ENCODE measurements at places on chromosomes 2 and 18.

DNA sequence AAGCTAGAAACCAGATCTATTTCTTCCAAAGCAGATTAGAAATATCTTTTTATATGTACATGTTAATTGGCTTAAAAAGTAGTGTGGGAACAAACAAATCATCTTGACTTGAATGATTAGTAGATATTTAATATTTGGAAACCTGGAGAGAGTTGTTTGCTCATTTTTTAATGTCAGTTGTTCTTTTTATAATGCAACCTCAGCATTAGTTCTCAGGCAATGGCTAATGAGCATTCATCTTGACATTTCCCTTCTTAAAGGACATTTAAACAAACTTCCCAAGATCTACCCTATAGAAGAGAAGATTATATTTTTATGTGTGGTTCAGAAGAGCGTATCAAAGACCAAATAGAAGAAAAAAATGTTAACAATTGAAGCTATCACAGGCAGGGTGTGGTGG lies 334.0 kb downstream of the CTNNA2 start:
- DNase-seq = no peak

DNA sequence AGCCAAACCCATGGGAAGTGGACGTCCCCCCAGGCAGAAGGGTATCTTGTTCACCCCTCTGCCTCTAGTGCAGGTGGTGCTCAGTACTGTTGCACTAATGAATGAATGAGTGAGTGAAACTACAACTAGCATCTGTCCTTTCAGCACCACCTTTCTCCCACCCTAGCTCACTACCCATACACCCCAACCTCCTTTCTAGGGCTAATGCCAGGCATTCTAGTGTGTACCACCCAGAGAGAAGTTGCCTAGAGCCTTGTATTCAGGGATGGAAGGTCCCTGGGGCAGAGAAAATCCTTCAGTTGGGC lies 22.5 kb downstream of the CCT7 start:
- no peak for DNase-seq

GRCh38 chr18:51251625-51252024 lies 54.1 kb upstream of the MEX3C start:
- no peak for DNase-seq

DNA sequence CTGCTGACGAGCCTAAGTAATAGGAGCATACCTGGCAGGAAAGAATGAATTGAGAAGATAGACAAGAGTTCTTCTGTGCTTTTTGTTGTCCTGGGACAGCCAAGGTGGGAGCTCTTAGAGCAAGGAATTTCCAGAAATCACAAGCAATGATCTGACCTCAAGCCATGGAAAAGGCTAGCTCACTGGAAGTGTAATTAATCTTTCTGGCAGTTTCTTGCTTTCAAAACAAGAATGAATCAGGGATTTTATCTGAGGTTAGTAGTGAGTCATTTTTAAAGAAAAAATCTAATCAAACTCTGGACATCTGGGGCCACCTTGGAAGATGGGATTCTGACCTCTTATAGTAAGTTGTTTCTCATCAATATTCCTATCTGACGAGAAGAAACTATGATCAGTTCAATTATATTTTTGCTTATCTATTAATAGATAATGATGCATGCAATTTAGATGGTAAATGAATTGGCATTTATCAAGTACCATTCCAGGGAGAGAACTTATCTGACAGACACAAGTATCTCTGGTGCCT lies 98.0 kb downstream of the ADCYAP1 start:
- no peak for DNase-seq

DNA sequence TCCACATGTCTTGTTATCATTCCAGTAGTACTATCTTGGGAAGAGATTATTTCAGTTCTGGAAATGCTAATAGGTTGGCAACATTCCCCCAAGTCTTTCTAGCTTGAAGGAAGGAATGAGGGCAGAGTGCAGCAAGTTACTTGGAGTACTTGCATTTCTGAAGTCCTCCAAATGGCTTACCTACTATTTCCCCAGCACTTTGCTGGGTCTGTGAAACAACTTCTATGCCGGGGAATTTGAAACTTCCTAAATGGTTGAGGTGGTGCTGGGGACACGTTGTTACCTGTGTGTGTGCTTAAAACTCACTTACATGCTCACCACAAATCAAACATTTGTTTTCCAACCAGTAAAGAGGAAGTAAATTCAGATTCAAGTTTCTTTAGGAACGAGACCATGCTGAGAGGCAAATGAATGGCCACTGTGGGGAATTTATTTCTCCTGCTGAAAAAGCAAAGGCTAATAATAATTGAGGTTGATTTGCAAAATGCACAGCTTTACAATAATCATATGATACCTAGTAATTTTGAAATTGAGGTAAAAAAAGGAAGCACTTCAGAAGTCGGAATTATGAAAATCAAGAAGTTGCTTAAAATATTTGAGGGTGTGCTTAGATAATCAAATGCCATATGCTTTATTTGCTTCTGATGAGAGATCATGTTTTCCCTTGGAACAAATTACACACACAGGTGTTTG lies 1167.7 kb upstream of the ZEB2 start:
- no peak for DNase-seq

GRCh38 chr2:212683346-212684097 lies 144.9 kb upstream of the ERBB4 start:
- DNase-seq = no peak

- no peak for DNase-seq
Measured at GRCh38 chr18:10067670-10068659, 154.1 kb downstream of the VAPA start.

GRCh38 chr2:226002438-226002837 lies 602.9 kb downstream of the NYAP2 start:
- peak; percentile 15 for DNase-seq

GRCh38 chr18:78430131-78430758 lies 549.4 kb upstream of the SALL3 start:
- DNase-seq = no peak

- no peak for DNase-seq
Measured at GRCh38 chr2:19717446-19717845, 184.3 kb downstream of the TTC32 start.

DNA sequence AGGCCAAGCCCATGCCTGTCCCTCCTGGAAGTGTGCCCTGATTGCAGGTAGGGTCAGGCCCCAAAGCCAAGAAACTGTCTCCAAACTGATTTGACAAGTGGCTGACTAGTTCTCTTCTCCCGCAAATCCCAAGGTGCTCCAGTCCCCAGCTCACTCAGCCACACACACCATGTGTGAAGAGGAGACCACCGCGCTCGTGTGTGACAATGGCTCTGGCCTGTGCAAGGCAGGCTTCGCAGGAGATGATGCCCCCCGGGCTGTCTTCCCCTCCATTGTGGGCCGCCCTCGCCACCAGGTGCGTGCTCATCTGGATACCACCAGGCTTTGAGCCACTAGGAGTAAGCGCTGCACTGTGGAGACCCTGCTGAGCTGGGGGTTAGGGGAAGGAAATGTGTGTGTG lies 8.3 kb downstream of the ACTG2 start:
- DNase-seq = no peak

GRCh38 chr18:31563778-31564177 lies 27.9 kb upstream of the TTR start:
- no peak for DNase-seq

GRCh38 chr2:145811276-145812164 lies 1291.6 kb upstream of the ZEB2 start:
- no peak for DNase-seq

DNA sequence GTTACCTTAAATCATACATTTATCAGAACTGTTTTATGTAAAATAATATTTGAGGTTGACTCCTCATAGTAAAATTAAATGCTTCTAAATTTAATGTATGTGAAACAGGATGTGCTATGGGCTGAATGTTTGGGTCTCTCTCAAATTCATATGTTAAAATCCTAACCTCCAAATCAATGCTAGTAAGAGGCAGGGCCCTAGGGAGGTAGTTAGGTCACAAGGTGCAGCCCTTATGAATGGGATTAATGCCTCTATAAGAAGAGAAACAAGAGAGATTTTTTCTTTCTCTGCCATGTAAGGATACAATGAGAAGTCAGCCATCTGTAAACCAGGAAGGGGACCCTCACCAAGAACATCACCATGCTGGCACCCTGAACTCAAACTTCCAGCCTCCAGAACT lies 67.2 kb upstream of the ETAA1 start:
- no peak for DNase-seq

- no peak for DNase-seq
Measured at GRCh38 chr2:31371691-31372090, 42.9 kb downstream of the XDH start.

GRCh38 chr2:53208815-53209214 lies 558.8 kb upstream of the CHAC2 start:
- DNase-seq = no peak

DNA sequence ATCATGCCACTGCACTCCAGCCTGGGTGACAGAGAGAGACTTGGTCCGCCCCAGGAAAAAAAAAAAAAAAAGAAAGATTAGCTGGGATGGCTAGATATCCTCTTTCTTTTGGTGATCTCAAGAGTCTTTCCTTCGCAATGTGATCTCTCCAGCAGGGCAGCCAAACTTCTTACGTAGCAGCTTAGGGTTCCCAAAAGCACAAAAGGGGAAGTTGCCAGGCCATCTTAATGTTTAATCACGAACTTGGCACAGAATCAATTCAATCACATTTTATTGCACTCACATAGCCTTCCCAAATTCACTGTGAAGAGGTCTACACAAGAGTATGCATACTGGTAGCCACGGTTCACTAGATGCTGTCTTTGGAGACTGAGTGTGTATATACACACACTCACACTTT lies 53.1 kb downstream of the VIL1 start:
- DNase-seq = no peak

GRCh38 chr2:134676960-134677359 lies 41.8 kb downstream of the TMEM163 start:
- DNase-seq = no peak

DNA sequence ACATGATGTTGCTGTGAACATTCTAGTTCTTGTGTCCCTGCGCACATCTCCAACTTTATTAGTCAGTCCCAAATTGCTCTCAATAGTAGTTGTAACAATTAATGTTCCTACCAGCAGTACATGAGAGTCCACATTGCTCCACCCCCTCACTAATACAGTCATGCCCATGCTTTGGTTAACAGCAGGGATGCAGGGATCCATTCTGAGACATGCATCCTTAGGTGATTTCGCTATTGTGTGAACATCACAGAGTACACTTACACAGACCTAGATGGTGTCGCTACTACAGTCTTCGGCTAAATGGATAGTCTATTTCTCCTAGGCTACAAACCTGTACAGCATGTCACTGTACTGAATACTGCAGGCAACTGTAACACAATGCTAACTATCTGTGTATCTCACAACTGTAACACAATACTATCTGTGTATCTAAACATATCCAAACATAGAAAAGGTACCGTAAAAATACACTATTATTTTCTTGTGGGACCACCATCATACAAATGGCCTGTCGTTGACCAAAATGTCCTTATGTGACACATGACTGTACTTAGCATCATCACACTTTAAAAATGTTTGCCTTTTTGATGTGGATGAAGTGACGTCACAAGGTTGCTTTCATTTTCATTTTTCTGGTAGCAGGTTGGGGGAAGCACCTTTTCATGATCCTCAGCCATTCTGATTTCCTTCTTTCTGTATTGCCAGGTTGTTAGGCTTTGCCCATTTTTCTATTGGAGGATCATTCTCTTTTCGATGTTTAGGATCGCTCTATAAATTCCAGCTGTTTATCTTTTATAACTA lies 82.9 kb upstream of the RNF152 start:
- DNase-seq = no peak

DNA sequence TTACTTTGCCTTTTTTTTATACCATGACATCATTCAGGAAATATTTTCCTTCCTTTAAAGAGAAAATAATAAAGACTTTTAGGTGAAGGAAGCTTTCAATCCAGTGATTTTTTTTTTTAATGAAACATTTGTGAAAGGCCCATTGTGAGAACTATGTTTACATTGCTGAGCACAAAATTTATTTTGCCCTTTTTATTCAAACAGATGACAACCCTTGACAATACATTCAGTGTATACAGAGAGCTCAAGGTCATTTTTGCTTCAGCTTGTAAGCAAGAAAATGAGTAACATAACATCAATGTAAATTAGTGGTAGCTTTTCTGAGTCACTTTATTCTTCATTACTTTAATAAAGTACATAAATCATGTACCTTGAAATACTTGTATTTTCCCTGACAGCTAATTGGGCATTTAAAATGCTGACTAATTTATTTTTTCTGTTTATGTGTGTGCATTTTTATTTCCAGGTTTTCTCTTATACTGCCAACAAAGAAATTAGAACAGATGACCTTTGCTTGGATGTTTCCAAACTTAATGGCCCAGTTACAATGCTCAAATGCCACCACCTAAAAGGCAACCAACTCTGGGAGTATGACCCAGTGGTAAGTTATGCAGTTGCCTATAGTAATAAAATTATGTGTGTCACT lies 121.6 kb downstream of the GALNT1 start:
- DNase-seq = no peak

GRCh38 chr2:172969609-172970008 lies 106.0 kb upstream of the MAP3K20 start:
- DNase-seq = no peak

DNA sequence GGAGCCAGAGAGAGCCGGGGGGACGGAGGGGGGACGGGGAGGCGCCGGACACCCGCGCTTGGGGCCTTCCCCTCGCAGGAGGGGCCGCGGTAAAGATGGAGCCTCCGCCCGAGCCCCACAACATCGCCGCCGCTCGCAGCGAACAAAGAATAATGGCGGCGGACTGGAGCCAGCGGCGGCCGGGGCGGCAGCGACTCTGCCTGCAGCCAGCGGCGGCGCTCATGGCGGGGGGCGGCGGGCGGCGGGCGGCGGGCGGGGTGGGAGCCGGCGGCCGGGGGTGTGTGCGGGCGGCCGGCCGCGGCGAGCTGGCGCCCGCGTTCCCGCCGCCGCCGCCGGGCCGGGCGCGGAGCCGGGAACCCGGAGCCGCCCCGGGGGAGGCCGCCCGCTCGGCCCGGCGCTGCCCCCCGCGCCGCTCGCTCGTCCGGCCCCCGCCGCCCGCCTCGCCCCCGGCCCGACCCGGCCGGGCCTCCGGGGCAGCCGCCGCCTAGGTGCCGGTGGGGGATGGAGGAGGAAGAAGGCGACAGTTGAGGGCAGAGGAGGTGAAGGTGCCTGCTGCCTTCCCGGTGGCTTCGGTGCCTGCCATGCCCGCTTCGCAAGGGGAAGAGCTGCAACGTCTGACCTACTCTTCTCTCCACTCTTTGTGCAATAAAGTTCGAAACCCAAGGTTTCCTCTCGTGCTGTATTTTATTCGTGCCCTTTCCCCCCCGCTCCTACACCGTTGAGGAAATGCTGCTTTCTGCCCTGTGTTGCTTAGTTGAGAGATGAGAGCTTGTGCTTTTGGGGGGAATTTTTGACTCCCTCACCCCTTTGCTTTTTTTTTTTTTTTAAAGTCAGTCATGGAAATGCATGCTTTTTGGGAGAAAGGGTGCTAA lies 634 bp downstream of the CREB1 start:
- peak; percentile 54 for DNase-seq

DNA sequence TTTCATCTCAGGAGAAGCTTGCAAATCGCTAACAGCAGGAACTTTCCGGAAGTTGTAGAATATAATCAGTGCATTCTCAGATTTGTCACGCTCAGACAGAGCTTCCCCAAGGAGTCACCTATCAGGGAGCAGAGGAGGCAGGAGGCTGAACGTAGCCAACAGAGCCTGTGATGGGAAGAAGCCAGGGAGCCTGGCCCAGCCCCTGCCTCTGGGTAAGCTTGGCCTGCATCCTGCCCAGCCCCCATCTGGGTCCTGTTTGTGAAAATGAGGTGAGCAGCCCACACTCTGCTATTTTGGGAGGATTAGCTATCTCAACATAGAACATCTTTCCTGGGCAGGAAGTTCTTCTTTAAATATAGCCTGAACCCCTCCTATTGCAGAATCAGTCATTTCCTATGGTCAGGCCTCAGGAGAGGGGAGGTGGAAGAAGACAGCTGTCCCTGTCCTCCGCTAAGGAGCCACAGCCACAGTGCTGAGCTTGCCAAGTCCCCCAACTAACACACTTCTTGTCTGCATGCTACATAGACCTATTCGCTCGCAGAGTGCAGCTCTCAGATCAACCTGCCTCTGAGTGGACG lies 19.2 kb upstream of the PKDCC start:
- DNase-seq = no peak

Data from hepatocyte (in vitro differentiated cells).